ENCODE measurements at places on chromosomes 16 and 17.

DNA sequence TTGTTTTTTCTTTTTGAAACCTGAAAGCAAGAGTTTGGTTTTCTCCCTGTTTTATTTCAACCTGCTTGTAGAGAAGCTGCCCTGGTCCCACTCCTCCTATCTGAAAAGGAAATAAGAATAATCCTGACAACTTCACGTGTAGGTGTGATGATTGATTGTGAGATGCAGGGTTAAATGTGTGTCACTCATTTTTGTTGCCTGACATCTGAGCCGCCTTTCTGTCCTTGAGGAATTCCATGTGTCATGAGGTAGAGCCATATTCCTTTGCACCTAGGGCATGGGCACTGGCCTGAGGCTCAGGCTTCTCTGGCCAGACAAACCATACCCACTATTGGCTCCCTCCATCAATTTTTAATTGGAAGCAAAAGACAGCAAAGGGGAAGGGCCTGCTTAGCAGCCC, 10.2 kb upstream of the SMPD3 start:
- DNase-seq: no peak

DNA sequence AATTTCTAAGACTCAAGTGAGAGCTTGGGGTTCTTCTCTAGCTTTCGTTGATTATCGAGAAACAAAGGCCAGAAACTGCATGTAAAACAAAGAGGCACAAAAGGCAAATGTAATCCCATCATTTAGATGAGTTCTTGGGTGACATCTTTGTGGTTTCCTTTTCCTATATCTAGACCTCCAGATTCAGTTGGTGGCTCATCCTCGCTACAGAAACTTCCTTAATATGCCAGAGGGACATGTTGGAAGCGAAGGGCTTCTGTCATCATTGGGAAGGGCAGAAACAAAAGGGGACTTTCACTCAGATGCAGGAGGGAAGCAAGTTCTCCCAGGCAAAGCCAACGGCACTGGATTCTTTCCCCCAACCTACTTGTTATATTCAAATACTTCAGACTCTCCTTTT, 150.6 kb upstream of the ZFHX3 start:
- no peak for DNase-seq

DNA sequence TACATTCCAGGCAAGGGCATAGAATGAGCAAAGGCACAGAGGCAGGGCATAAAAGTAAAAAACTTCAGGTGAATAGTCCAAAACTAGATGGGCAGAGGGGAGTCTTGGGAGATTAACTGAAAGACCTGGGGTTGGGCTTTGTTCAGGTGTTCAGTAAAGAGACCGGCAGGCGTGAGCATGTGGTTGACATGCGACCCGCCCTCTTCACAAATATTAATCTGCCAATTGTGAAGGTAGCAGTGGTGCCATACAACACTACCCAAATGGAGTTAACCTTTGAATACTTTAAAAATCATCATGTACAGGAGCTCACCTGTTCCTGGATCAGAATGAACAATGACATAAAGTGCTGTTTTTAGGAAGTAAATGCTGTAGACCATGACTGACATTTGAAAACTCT, 225.5 kb downstream of the LGALS9B start:
- DNase-seq: no peak

GRCh38 chr16:55203570-55203969, 120.4 kb upstream of the IRX6 start:
- DNase-seq: no peak

All from activated CD4-positive, alpha-beta memory T cell treated with anti-CD3 and anti-CD28 coated beads, Interleukin-2, amount 10 ng/mL, durations not matched to agents 7 days and 5 days (primary cell).